Activated T-cell treated with anti-CD3 and anti-CD28 coated beads for 4 hours (primary cell): ENCODE measurements at places on chromosomes 2 and 18.

DNA sequence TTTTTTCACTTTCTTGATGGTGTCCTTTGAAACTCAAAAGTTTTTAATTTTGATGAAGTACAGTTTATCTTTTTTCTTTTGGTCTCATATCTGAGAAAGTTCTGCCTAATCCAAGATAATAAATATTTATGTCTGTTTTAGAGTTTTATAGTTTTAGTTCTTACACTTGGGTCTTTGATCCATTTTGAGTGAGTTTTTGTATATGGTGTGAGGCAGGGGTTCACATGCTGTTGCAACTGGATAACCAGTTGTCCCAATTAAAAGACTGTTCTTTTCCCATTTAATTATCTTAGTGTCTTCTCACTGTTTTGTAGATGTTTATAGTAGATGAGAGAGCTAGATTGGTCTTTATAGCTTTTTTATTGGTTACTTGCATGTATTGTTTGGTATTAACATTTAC is 43.6 kb downstream of the TET3 start:
- no peak for DNase-seq

DNA sequence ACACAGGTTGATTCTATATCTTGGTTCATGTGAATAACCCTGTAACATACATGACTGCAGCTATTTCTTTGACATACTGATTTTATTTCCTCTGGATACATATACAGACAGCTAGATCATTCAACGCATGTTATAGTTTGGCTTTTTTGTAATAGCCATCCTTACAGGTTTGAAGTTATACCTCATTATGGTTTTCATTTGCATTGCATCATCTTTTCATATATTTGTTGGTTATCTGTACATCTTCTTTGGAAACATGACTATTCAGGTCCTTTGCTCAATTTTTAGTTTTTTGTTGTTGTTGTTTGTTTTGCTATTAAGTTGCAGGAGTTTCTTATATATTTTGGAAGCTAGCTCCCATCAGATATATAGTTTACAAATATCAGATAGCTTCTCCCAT is 276.2 kb upstream of the NETO1 start:
- DNase-seq, result no peak

DNA sequence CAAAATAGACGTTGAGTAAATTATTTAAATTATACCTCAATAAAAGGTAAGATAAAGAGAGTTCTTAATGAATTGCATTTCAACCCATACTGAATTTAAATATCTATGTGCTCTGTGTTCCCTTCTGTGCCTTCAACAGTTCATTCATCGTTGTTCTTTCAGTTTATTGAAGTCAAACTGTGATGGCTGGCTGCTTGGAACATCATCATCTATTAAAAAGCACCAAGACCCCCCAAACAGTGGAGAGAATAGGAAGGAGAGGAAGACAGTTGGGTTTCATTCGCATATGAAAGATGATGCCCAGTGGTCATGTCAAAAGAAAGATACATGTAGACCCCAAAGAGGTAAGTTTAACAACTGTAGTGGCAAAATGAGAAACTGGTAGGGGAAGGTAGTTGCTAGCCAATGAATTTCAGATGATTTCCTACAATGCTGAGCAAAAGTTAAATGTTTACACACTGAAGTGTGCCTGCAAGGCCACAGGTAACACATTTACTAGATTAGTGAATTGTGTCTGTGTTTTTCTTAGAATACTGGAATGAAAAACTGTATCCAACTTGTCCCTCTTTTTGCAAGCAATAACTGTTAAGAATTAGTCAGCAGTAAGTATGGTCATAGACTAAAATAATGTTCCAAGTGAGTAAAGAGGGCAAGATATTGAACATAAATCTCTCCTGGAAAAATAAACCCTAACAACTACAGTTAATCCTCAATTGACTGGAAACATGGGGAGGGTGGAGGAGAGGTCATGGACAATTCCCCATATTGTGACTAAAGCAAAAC is 331.3 kb downstream of the KIAA1328 start:
- no peak for DNase-seq

DNA sequence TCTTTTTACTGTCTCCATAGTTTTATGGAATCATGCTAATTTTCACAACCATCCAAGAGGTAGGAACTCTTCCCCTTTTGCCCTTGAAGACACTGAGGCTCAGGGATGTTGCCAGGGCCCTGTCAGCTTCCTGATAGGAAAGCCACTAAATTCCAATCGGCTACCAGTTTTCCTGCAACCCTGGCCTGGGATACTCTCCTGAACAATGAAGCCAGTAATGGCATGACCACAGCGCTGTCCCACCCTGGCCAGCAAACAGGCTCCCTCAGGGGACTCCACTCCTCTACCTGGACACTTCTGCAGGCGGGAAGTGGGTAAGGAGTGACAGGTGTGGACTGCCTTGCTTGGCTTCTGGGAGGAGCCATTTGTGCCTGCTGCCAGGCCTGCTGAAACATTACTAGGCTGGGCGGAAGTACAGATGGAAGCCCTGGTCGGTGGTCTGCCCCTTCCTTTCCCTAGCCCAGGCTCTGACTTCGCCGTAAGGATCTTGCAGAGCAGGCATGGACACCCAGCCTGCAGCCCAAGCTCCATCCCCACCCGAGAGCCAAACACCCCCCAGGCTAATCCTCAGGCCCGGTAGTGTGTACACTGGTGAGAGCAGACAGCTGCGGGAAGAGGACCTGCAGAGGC is 78.8 kb upstream of the SMAD2 start:
- DNase-seq, result no peak

- DNase-seq, result no peak
Measured at GRCh38 chr2:10047616-10048500, 4.5 kb downstream of the KLF11 start.

- no peak for DNase-seq
Measured at GRCh38 chr18:51614033-51614432, 416.6 kb upstream of the MEX3C start.

DNA sequence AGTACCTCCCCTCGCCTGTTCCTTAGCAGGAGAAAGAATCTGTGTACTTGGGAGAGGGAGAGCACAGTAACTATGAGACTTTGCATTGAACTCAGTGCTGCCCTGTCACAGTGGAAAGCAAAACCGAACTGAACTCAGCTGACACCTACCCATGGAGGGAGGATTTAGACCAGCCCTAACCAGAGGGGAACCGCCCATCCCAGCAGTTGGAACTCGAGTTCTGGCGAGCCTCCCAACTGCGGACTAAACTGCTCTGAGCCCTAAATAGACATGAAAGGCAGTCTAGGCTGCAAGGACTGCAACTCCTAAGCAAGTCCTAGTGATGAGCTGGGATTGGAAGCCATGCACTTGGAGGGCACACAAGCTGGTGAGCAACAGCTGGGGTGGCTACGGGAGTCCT is 110.4 kb downstream of the GRB14 start:
- DNase-seq, result no peak

DNA sequence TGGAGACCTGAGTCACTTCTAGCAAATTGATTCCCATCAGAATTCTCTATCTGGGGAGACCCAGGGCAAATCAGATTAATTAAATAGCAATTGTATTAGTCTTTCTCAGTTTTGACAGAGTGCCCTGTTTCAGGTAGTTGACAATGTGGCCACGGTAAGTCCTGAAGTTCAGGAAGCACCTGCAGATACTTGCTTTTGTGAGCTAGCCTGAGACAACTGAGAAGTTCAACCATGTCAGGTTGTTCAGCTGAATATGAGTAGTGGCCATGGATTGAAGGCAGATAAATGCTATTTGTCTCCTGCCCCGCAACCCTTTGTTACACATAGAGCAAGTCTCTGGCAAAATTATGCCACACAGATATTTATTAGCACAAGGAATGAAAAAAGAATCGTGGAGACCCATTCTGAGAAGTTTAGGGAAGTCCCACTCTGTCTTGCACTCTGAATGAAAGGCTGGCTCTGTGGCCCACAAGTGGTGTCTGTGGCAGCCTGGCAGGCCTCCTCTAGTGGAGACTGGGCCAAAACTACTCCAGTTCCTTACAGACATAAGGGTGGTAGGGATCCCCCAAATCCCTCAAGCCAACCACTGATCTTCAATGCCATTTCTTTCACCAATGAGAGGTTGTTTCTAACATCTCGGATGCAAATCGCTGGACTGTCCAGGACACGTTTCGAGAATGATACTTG is 61.3 kb downstream of the POU3F3 start:
- DNase-seq, result no peak

- DNase-seq, result no peak
Measured at GRCh38 chr2:238424313-238424700, 2.4 kb upstream of the ASB1 start.

GRCh38 chr18:51739044-51739666 is 541.7 kb upstream of the MEX3C start:
- no peak for DNase-seq

- DNase-seq, result no peak
Measured at GRCh38 chr2:77640924-77641323, 118.7 kb upstream of the LRRTM4 start.

- no peak for DNase-seq
Measured at GRCh38 chr2:103292573-103292972, 530.7 kb downstream of the TMEM182 start.

- no peak for DNase-seq
Measured at GRCh38 chr2:17935242-17935885, 56.9 kb downstream of the KCNS3 start.

- no peak for DNase-seq
Measured at GRCh38 chr2:180621941-180622918, 358.2 kb upstream of the UBE2E3 start.

DNA sequence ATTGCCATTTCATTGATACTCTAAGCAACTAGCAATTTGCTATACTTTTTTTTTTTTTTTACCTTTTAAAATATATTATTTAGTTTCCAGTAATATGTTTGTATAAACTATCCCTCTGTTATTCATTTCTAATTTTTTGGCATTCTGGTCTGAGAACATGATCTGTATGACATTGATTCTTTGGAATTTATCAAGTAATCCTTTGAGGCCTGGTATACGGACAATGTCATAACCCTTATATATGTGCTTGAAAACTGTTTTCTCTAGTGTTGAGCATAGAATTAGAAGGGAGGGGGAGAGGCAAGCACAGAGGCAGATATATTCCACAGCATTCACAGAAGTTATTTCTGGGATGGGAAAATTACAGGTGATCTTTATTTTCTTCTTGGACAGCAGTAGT is 48.2 kb upstream of the POLE4 start:
- no peak for DNase-seq

GRCh38 chr2:169159686-169160085 is 90.3 kb downstream of the DHRS9 start:
- no peak for DNase-seq

GRCh38 chr2:50746526-50746925 is 285.4 kb downstream of the NRXN1 start:
- no peak for DNase-seq

DNA sequence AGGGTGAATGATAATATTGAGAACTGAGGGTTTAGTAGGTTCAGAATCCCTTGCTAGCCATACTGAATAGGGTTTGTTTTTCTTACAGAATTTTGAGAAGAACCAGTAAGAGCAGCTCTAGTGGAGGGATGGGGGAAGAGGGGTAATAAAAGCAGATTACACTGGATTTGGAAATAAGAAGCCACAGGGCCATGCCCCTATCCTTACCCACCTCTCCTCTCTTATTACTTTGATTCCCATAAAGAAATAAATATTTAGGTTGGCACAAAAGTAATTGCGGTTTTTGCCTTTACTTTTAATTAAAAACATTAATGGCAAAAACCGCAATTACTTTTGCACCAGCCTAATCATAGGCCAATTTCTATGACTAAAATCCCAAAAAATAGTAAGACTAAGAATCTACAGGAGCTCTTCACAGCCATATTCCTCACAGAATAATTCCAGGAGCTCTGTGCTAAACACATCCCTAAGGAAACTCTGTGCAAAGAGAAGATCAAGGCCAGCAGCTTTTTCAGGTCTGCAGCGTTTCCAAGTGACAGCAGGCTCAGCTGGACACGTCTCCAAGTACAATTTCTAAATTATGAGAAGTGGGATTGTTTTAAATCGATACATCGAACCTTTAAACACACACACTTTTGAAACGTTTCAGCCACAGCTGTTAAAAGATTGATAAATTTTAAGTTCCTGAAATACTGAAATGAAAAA is 58.4 kb upstream of the RTN4 start:
- no peak for DNase-seq
